ENCODE measurements at places on chromosomes 1 and 21. TPM values are rescaled to one million over a fixed set of nuclear protein-coding genes. Genes with fewer than 3 reads are reported as not detected.

TRAF3IP3 gene
- total RNA-seq: 0.67 TPM

DYRK3 gene
- total RNA-seq: 12.0 TPM

HPCAL4 gene
- total RNA-seq: 0.21 TPM

OPTC gene
- total RNA-seq: not detected

DMBX1 gene
- 0.05 TPM for total RNA-seq

ANKRD45 gene
- not detected for total RNA-seq

GRCh38 chr1:235917267-235917811 lies 50.6 kb upstream of the LYST start:
- H3K4me3 ChIP-seq: peak overlapping the region; percentile 0
- H3K27ac ChIP-seq: peak overlapping the region; percentile 99
- no peaks in the 10 kb centered on the region for H3K27me3 ChIP-seq
- DNase-seq: peak; percentile 99

GRCh38 chr1:173467426-173467825 lies 9.7 kb upstream of the PRDX6 start:
- H3K27me3 ChIP-seq: no peaks in the 10 kb centered on the region
- no peak overlapping the region for H3K27ac ChIP-seq
- no peaks in the 10 kb centered on the region for H3K4me1 ChIP-seq
- no peak for DNase-seq
- H3K4me3 ChIP-seq: no peak overlapping the region
- no peaks in the 10 kb centered on the region for H3K36me3 ChIP-seq

GRCh38 chr1:205258719-205259118 lies 31.0 kb downstream of the TMCC2 start:
- H3K4me3 ChIP-seq: no peak overlapping the region
- DNase-seq: no peak
- no peak overlapping the region for H3K27ac ChIP-seq
- no peaks in the 10 kb centered on the region for H3K36me3 ChIP-seq
- H3K4me1 ChIP-seq: peaks cover 4% of the 10 kb centered on the region
- no peaks in the 10 kb centered on the region for H3K27me3 ChIP-seq

DNA sequence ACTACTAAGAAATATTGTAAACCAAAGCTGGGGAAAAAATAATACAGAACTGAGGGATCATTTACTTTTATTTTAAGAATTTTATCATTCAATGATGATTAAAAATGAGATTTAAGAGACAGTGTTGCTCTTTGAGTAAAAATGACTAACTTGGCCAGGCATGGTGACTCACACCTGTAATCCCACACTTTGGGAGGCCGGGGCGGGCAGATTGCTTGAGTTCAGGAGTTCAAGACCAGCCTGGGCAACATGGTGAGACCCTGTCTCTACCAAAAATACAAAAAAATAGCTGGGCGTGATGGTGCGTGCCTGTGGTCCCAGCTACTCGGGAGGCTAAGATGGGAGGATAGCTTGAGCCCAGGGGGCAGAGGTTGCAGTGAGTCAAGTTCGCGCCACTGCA lies 21.8 kb upstream of the PLEKHO1 start:
- no peaks in the 10 kb centered on the region for H3K36me3 ChIP-seq
- no peak for DNase-seq
- no peak overlapping the region for H3K27ac ChIP-seq
- no peak overlapping the region for H3K4me3 ChIP-seq
- no peaks in the 10 kb centered on the region for H3K27me3 ChIP-seq
- H3K4me1 ChIP-seq: no peaks in the 10 kb centered on the region

GRCh38 chr1:31802190-31803150 lies 13.4 kb downstream of the SPOCD1 start:
- H3K27ac ChIP-seq: no peak overlapping the region
- H3K36me3 ChIP-seq: no peaks in the 10 kb centered on the region
- H3K27me3 ChIP-seq: no peaks in the 10 kb centered on the region
- peak overlapping the region; percentile 46 for H3K4me3 ChIP-seq

- no peak for DNase-seq
- H3K27me3 ChIP-seq: no peaks in the 10 kb centered on the region
- H3K36me3 ChIP-seq: no peaks in the 10 kb centered on the region
- H3K4me1 ChIP-seq: no peaks in the 10 kb centered on the region
- no peak overlapping the region for H3K27ac ChIP-seq
These were observed 201.2 kb upstream of the TNR start for GRCh38 chr1:175944591-175944990.

GRCh38 chr1:57848406-57848805 lies 424.5 kb upstream of the DAB1 start:
- no peaks in the 10 kb centered on the region for H3K36me3 ChIP-seq
- no peaks in the 10 kb centered on the region for H3K4me1 ChIP-seq
- DNase-seq: no peak

DNA sequence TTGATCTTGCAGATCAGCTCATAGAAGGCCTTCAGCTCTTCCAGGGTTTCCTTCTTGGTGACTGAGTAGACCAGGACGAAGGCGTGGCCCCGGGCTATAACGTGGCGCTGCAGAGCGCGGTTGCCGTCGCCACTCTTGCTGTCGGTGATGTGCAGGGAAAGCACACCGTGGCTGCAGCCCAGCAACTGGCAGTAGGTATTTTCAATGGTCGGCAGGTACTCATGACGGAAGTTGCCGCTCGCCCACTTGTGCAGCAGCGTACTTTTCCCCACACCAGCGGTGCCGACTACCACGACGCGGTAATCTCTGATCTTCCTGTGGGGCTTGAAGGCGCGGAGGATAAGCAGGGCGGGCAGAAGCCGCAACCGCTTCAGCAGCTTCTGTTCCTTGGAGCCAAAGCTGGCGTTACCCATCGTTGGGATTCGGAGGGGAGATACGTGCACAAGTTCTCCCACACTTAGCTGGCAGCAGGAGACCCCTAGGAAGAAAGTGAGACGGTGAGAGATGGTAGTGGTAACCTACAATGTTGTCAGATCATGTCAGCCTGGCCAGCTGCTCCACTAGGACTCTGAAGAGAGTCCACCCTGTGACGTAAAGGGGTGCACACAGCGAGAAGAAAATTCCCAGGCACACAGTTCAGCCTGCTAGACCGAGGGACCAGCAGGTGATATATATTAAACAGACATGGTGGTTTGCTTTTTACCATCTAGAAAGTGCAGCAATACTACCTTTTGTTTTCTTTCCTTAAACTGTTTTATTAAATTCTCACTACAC lies 3.4 kb downstream of the DIRAS3 start:
- no peak for DNase-seq
- no peaks in the 10 kb centered on the region for H3K36me3 ChIP-seq
- no peak overlapping the region for H3K4me3 ChIP-seq
- no peaks in the 10 kb centered on the region for H3K4me1 ChIP-seq
- no peak overlapping the region for H3K27ac ChIP-seq

- H3K4me3 ChIP-seq: no peak overlapping the region
- H3K27me3 ChIP-seq: no peaks in the 10 kb centered on the region
- no peaks in the 10 kb centered on the region for H3K4me1 ChIP-seq
- no peaks in the 10 kb centered on the region for H3K36me3 ChIP-seq
These were observed 243.4 kb downstream of the RGS7 start for GRCh38 chr1:241113557-241113956.

DNA sequence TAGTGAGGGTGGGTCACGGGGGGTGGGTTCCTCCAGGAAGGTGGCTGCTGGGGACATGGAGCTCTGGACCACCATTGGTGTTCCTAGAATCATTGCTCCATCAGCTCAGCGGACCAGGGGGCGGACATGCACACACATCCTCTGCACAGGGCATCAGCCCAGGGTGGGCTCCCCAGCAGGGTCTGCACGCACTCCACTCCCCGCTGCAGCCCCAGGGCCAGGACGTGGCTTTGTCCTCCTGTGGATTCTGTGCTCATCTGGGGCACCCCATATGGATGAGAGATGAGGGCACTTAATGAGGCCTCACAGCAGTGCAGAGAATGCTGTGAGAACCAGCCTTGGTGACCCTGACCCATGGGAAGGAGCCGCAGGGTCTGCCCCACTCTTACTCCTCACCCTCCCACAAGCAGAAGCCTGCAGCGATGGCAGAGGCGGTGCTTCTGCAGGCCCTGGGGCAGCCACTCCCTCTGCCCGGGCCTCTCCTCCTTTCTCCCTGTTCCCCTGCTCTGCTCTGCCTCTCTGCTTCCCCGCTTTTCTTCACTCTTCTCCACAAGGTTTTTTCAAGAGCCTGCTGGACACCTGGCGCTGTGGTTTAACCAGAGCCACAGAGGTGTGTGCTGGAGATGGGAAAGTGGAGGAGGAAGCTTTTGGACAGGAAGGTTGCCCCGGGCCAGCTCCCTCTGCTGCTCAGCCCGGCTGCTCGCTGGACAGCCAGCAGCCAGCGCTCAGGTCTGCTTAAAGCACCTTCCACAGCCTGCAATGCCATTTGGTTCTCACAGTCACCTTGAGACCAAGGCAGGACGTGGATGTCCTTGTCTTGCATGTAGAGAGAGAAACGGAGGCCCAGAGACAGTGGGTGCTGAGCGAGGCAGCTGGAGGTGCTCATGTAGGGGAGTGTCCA lies 26.3 kb upstream of the PCBP3 start:
- no peak overlapping the region for H3K4me3 ChIP-seq
- H3K27me3 ChIP-seq: no peaks in the 10 kb centered on the region
- DNase-seq: no peak
- no peak overlapping the region for H3K27ac ChIP-seq
- no peaks in the 10 kb centered on the region for H3K4me1 ChIP-seq

- H3K27ac ChIP-seq: no peak overlapping the region
- no peaks in the 10 kb centered on the region for H3K27me3 ChIP-seq
- no peak overlapping the region for H3K4me3 ChIP-seq
- no peak for DNase-seq
- no peaks in the 10 kb centered on the region for H3K36me3 ChIP-seq
These were observed 440.2 kb downstream of the PTPRU start for GRCh38 chr1:29676496-29676895.

- no peaks in the 10 kb centered on the region for H3K36me3 ChIP-seq
- no peak overlapping the region for H3K27ac ChIP-seq
- no peak for DNase-seq
These were observed 534.6 kb upstream of the PTBP2 start for GRCh38 chr1:96187020-96187419.

GRCh38 chr21:39265603-39266002 lies 47.8 kb downstream of the BRWD1 start:
- no peak overlapping the region for H3K4me3 ChIP-seq
- no peaks in the 10 kb centered on the region for H3K4me1 ChIP-seq
- DNase-seq: no peak
- H3K27me3 ChIP-seq: no peaks in the 10 kb centered on the region
- H3K36me3 ChIP-seq: peaks cover 21% of the 10 kb centered on the region

GRCh38 chr1:33683913-33684312 lies 180.0 kb upstream of the HMGB4 start:
- H3K4me3 ChIP-seq: no peak overlapping the region
- peaks cover 12% of the 10 kb centered on the region for H3K27me3 ChIP-seq

- H3K27ac ChIP-seq: no peak overlapping the region
- no peak overlapping the region for H3K4me3 ChIP-seq
- H3K27me3 ChIP-seq: no peaks in the 10 kb centered on the region
- no peaks in the 10 kb centered on the region for H3K4me1 ChIP-seq
These were observed 73.4 kb upstream of the F3 start for GRCh38 chr1:94614996-94615395.

DNA sequence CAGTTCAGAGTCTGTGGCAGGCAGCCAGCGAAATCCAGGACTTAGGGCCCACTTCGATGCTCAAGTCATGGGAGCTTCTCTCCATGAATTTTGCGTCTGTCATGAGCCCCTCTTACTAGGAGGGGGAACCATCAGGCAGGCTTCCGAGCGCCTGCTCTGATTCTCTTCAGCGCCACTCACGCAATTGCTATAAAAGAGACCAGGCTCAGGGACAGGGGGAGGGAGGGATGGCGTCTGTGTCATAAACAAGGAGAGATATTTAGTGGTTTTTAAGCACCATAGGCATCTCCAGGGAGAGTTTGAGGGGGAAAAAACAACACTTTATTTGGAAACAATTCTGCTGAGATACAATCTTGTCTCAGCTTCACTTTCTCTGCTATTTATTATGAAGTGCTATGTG lies 60.6 kb downstream of the NAV1 start:
- H3K27me3 ChIP-seq: no peaks in the 10 kb centered on the region
- H3K27ac ChIP-seq: no peak overlapping the region
- no peaks in the 10 kb centered on the region for H3K4me1 ChIP-seq
- no peaks in the 10 kb centered on the region for H3K36me3 ChIP-seq
- DNase-seq: no peak

DNA sequence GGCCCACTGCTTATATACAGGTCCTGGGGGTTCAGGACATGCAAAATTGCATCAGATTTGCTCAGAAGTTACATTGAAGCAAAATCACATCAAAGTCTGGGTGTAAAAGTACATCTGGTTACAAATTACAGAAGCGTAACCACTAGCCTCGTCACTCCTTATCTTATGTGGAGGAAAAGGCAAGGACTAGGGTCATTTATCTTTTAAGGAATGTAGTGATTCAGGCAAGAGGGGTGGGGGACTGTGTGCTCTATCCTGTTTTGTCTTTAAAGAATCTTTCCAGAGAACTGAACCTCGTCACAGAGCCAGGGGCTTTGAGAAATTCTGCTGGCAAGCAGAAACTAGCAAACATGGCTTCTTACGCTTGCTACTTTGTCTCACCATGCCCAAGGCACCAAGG lies 61.1 kb upstream of the RAB4A start:
- no peak overlapping the region for H3K4me3 ChIP-seq
- no peaks in the 10 kb centered on the region for H3K36me3 ChIP-seq
- H3K4me1 ChIP-seq: no peaks in the 10 kb centered on the region
- H3K27ac ChIP-seq: no peak overlapping the region

DNA sequence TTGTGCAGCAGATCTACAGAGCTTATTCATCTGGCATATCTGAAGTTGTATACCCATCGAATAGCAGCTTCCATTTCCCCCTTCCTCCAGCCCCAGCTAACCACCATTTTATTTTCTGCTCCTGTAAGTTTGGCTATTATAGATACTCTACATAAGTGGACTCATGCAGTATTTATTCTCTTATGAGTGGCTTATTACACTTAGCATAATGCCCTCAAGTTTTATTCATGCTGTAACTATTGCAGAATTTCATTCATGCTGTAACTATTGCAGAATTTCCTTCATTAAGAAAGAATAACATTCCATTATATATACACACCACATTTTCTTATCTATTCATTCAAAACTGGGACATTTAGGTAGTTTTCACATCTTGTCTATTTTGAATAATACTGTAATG lies 30.5 kb upstream of the IFI16 start:
- H3K4me1 ChIP-seq: no peaks in the 10 kb centered on the region
- no peak for DNase-seq
- H3K27ac ChIP-seq: no peak overlapping the region
- H3K27me3 ChIP-seq: no peaks in the 10 kb centered on the region

DNA sequence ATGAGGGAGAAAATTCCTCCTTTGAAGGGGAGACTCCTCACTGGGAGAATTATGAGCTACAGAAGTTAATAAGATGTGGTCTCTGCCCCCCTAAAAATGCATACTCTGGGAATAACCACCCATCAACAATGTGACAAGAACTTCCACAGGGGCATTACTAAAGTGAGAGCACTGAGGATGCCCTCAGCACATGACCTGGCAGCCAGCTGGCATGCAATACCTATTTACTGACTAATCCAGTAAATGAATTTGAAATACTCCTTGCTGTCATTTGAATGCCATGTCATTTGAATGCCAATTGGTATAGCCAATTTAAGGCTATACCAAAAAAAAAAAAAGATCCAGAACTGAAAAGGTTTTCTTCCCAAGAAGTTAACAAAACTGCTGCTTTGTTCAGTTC lies 30.8 kb downstream of the PLPP3 start:
- H3K4me3 ChIP-seq: no peak overlapping the region
- H3K36me3 ChIP-seq: no peaks in the 10 kb centered on the region
- no peak overlapping the region for H3K27ac ChIP-seq
- H3K27me3 ChIP-seq: no peaks in the 10 kb centered on the region
- no peak for DNase-seq
- no peaks in the 10 kb centered on the region for H3K4me1 ChIP-seq

Measured in Panc1 (cell line).